ENCODE measurements at places on chromosomes 7 and 10. TPM values are rescaled to one million over a fixed set of nuclear protein-coding genes. Genes with fewer than 3 reads are reported as not detected.

AGK gene
- 110 TPM for total RNA-seq

SFRP4 gene
- total RNA-seq: not detected

HIPK2 gene
- total RNA-seq: 18.7 TPM

ZNF365 gene
- total RNA-seq: 0.25 TPM

PTPRZ1 gene
- total RNA-seq: not detected

NKX2-3 gene
- not detected for total RNA-seq

Data from activated CD8-positive, alpha-beta memory T cell treated with anti-CD3 and anti-CD28 coated beads for 36 hours (primary cell).